GM12878 (cell line): ENCODE measurements at places on chromosomes 5 and 9. TPM values are rescaled to one million over a fixed set of nuclear protein-coding genes. Genes with fewer than 3 reads are reported as not detected.

- no peak overlapping the region for H3K4me3 ChIP-seq
- DNase-seq: no peak
- H3K27me3 ChIP-seq: no peaks in the 10 kb centered on the region
- peaks cover 19% of the 10 kb centered on the region for H3K4me1 ChIP-seq
- no peak overlapping the region; the same call in 1 of the 2 replicates for H3K27ac ChIP-seq
Measured at GRCh38 chr5:62326702-62327101, 20.7 kb downstream of the KIF2A start.

- no peaks in the 10 kb centered on the region for H3K4me1 ChIP-seq
- DNase-seq: no peak
- H3K27me3 ChIP-seq: no peaks in the 10 kb centered on the region
- H3K36me3 ChIP-seq: no peaks in the 10 kb centered on the region
- no peak overlapping the region for H3K27ac ChIP-seq
Measured at GRCh38 chr9:74846766-74847165, 41.0 kb downstream of the TRPM6 start.

DNA sequence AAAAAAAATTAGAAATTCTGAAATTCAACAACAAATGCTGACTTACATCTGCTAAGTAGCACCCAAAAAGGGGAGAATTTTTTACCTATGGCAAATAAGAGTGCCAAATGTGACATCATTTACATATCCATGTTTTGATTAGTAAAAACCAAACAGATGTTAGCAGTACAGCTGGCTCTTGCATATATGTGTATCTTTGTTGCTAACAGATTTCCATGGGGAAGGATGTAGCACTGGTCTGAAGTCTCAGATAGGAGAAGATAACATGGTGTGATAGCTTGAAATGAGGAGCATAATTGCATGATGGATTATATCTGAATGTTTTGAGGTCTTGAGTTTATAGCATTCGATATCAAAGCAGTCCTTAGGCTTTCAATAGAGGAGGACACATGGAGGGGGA lies 17.5 kb downstream of the PIK3R1 start:
- no peak overlapping the region for H3K27ac ChIP-seq
- H3K4me3 ChIP-seq: no peak overlapping the region

DNA sequence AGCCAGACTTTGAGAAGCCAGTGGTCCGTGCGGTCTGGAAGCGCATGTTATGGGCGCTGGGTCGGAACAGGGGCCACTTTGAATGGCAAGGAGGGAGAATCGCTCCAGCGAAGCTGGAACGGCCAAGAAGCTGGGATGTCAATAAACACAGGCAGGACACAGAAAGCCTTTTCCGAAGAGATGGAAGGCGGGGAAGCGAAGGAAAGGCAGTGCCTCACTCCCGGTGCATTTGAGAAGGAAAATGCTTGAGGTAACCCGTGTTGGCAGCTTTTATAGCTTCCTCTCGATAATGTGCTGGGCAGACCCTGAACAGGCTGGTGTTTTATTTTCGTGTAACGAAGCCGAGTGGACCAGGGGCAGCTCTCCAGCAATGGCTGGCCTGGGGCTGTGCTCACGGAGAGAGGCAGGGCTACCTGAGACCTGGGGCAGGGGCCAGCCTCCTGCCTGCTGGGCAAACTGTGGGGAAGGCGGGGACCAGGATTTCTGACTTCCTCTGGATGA lies 84.2 kb upstream of the SPRY4 start:
- no peak overlapping the region for H3K4me3 ChIP-seq
- H3K27ac ChIP-seq: no peak overlapping the region
- no peaks in the 10 kb centered on the region for H3K36me3 ChIP-seq
- no peaks in the 10 kb centered on the region for H3K27me3 ChIP-seq
- no peaks in the 10 kb centered on the region for H3K4me1 ChIP-seq
- DNase-seq: no peak

GRCh38 chr9:104028827-104029226 lies 65.3 kb upstream of the SMC2 start:
- no peaks in the 10 kb centered on the region for H3K4me1 ChIP-seq
- H3K36me3 ChIP-seq: no peaks in the 10 kb centered on the region
- no peak overlapping the region for H3K27ac ChIP-seq
- no peak for DNase-seq
- no peak overlapping the region for H3K4me3 ChIP-seq
- no peaks in the 10 kb centered on the region for H3K27me3 ChIP-seq

DNA sequence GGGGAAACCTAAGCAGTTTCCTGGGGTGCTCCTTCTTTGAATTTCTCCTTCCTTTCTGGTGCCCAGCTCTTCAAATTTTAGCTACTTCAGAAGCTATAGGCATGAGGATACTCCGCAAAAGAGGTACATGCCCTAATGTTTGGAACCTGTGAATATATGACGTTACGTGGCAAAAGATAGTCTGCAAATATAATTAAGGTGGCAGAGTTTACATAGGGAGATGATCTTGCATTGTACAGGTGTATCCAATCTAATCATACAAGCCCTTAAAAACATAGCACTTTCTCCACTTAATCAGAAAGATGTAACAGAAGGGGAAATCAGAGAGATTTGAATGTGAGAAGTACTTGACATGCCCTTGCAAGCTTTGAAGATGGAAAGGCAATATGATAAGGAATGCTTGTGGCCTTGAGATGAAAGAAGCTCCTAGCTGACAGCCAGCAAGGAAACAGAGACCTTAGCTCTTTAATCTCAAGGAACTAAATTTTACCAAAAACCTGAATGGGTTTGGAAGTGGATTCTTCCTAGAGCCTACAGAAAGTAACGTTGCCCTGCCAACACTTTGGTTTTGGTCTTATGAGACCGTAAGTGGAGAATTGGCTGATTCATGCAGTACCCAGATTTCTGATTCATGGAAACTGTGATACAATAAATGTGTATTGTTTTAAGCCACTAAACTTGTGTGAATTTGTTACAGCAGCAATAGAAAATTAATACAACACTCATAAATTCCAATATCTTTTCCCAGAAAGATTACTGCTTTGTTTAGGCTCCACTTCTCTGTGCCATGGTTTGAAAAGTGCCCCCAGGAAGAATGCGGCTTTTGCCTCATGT lies 268.4 kb downstream of the FAM170A start:
- H3K27me3 ChIP-seq: no peaks in the 10 kb centered on the region
- no peak for DNase-seq
- H3K27ac ChIP-seq: no peak overlapping the region
- no peaks in the 10 kb centered on the region for H3K36me3 ChIP-seq
- no peak overlapping the region for H3K4me3 ChIP-seq

- no peak for DNase-seq
- no peaks in the 10 kb centered on the region for H3K36me3 ChIP-seq
- peaks cover 17% of the 10 kb centered on the region for H3K4me1 ChIP-seq
- H3K27ac ChIP-seq: no peak overlapping the region
- no peaks in the 10 kb centered on the region for H3K27me3 ChIP-seq
Measured at GRCh38 chr9:33229359-33230114, 10.4 kb upstream of the SPINK4 start.

GRCh38 chr9:32339424-32339823 lies 45.0 kb upstream of the ACO1 start:
- H3K36me3 ChIP-seq: no peaks in the 10 kb centered on the region
- no peak overlapping the region for H3K27ac ChIP-seq
- DNase-seq: peak; percentile 12
- no peaks in the 10 kb centered on the region; the same call in 1 of the 2 replicates for H3K27me3 ChIP-seq
- H3K4me3 ChIP-seq: no peak overlapping the region

GRCh38 chr5:151068433-151069197 lies 12.2 kb downstream of the TNIP1 start:
- no peak for DNase-seq
- peak overlapping the region; percentile 6; the same call in 1 of the 2 replicates for H3K4me3 ChIP-seq
- no peaks in the 10 kb centered on the region for H3K27me3 ChIP-seq
- peak overlapping the region; percentile 65 for H3K27ac ChIP-seq
- peaks cover 39% of the 10 kb centered on the region for H3K36me3 ChIP-seq

- no peak overlapping the region for H3K27ac ChIP-seq
- no peak overlapping the region for H3K4me3 ChIP-seq
- H3K4me1 ChIP-seq: no peaks in the 10 kb centered on the region
- no peak for DNase-seq
Measured at GRCh38 chr5:27708534-27708933, 670.1 kb upstream of the CDH9 start.

DNA sequence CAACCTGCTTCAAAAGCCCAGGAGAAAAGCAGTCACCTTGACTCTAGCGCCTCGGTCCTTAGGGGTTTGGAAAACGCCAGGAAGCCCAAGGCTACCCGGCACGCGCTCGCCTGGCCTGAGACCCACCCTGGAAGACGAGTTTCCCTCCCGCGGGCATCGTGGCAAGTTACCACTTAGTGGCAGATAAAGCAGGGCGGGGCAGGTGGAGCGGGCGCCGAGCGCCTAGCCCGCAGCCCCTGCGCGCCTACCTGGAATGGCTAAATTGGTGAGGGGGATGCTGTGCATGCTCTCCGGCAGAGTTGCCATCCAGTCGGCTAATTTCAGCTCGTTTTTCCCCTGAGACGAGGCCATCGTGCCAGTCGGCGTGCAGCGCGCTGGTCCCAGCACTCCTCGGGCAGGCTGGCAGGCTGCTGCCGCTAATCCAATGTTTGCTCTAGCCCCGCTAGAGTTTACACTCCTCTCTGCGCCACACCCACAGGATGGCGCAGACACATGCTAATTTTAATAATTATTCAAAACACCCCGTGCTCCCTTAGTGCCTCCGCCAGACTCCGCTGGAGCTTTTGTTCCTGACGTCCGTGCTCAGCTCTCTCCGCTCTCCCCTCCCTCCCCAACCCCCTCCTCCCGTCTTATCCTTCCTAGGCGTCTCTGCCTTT lies at the start of gene PLCXD3:
PLCXD3 (minus strand) TSS at position 426 of the 656 bp plus-strand sequence; CDS start at position 351, 75 bp downstream.
- H3K4me1 ChIP-seq: no peaks in the 10 kb centered on the region
- H3K27me3 ChIP-seq: peaks cover 9% of the 10 kb centered on the region; the same call in 1 of the 2 replicates
- no peak within 1 kb of the TSS for H3K27ac ChIP-seq
- no peaks in the 10 kb centered on the region for H3K36me3 ChIP-seq
- DNase-seq: no peak

GRCh38 chr9:21255538-21256212 lies 15.9 kb upstream of the IFNA14 start:
- H3K27ac ChIP-seq: no peak overlapping the region
- DNase-seq: no peak
- H3K36me3 ChIP-seq: no peaks in the 10 kb centered on the region
- no peaks in the 10 kb centered on the region for H3K4me1 ChIP-seq

DNA sequence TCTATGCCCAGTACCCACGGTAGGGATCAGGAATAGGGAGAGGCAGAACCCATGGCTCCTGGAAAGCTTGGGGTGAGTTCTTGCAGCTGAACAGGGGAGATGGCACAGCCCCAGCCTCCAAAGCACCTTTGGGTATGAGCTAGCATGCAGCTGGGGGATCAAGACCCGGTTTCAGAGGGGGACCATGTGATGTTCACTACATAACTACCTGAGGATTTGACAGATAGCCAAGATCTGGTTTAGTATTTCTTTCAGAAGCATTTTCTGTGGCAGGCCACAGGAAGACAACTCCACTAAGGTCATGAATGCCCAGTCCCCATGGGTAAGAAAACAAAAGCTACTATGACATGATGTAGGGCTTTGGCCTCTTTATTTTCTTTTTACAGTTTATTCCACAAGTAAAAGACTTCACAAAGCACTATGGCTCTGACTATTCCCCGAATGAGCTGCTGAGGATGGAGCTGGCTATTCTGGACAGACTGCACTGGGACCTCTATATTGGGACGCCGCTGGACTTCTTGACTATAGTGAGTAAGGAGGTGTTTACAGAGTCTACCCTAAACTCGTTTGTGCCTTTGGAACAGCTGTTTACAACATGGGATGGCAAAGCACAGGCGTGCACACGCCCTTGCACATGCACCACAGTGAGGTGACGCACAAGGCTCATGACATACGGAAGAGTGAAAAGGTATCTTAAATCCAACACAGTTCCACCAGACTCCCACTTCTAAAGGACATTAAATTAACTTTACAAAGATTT lies 3.4 kb downstream of the CCNI2 start:
- no peak overlapping the region; the same call in 1 of the 2 replicates for H3K4me3 ChIP-seq
- H3K4me1 ChIP-seq: peaks cover 25% of the 10 kb centered on the region
- no peaks in the 10 kb centered on the region for H3K27me3 ChIP-seq
- peak; percentile 55 for DNase-seq
- peak overlapping the region; percentile 32 for H3K27ac ChIP-seq
- H3K36me3 ChIP-seq: no peaks in the 10 kb centered on the region

- no peaks in the 10 kb centered on the region for H3K4me1 ChIP-seq
- no peak overlapping the region for H3K4me3 ChIP-seq
- H3K36me3 ChIP-seq: no peaks in the 10 kb centered on the region
- DNase-seq: no peak
- H3K27ac ChIP-seq: no peak overlapping the region
Measured at GRCh38 chr5:9850456-9850855, 220.3 kb upstream of the TAS2R1 start.

DNA sequence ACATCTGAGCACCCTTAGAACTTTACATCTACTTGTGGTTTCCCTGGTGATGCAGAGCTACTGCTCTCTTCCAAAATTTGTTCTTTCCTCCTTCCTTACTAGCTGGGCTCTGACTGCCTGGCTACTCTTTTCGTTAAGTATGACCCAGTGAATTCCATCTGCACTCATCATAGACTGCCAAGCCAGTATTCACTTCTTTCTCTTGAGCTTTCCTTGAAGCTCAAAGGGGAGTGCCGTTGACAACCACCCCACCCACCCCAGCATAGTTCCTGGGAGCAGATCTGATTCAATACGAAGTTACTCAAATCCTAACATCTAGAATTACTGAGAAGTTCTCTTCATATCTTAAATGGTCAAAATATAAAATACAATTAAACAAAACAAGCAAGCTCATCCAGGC lies 190.5 kb downstream of the ADAMTS12 start:
- H3K4me3 ChIP-seq: no peak overlapping the region
- no peaks in the 10 kb centered on the region for H3K4me1 ChIP-seq
- H3K36me3 ChIP-seq: no peaks in the 10 kb centered on the region
- no peak overlapping the region for H3K27ac ChIP-seq
- H3K27me3 ChIP-seq: no peaks in the 10 kb centered on the region

The CARD9 gene
- 1.4 and 2.2 TPM in 2 replicates for polyA plus RNA-seq

The CER1 gene
- not detected in 2 replicates for polyA plus RNA-seq

The FLT4 gene
- not detected in 2 replicates for polyA plus RNA-seq

The ELAVL2 gene
- 0.37 and 0.46 TPM in 2 replicates for polyA plus RNA-seq

The TAF11L5 gene
- polyA plus RNA-seq: not detected in 2 replicates

The PIP5K1B gene
- 8.5 and 9.7 TPM in 2 replicates for polyA plus RNA-seq

The GARIN3 gene
- not detected in 2 replicates for polyA plus RNA-seq

The ZDHHC11 gene
- 0.29 and 0.43 TPM in 2 replicates for polyA plus RNA-seq

The PCDHA13 gene
- not detected in 2 replicates for polyA plus RNA-seq

The ABLIM3 gene
- polyA plus RNA-seq: not detected in 2 replicates

The FOXD4L6 gene
- not detected in 2 replicates for polyA plus RNA-seq

The SYNPO gene
- polyA plus RNA-seq: 2.0 and 2.1 TPM in 2 replicates

The ADAMTSL2 gene
- not detected in 2 replicates for polyA plus RNA-seq

The NIPBL gene
- 18.2 and 19.7 TPM in 2 replicates for polyA plus RNA-seq

The TAF1L gene
- polyA plus RNA-seq: not detected in 2 replicates

The INSYN2B gene
- 0.10 and 0.27 TPM in 2 replicates for polyA plus RNA-seq

The IFNK gene
- polyA plus RNA-seq: not detected in 2 replicates

The RAD17 gene
- 46.6 and 46.9 TPM in 2 replicates for polyA plus RNA-seq

The CNTNAP3 gene
- not detected in 2 replicates for polyA plus RNA-seq

The RNF208 gene
- 0.57 and 1.0 TPM in 2 replicates for polyA plus RNA-seq

The GRXCR2 gene
- not detected in 2 replicates for polyA plus RNA-seq
